Progenitor cell of endocrine pancreas (in vitro differentiated cells): ENCODE measurements at places on chromosomes 1 and 21.
A peak's percentile ranks its signal among the peaks of the same experiment; 100 is the strongest.

DNA sequence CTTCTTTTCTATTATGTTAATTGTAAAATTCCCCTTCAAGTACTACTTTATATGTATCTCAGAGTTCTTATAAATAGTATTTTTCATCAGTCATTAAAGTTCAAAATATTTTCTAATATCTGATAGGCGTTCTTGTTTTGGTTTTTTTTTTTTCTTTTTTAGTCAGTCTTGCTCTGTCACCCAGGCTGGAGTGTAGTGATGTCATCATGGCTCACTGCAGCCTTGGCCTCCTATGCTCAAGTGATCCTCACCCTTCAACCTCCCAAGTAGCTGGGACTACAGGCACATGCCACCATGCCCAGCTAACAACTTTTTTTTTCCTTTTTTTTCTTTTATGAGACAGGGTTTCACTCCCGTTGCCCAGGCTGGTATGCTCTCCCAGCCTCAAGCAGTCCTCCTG is 27.3 kb downstream of the AGMAT start:
- DNase-seq = no peak

DNA sequence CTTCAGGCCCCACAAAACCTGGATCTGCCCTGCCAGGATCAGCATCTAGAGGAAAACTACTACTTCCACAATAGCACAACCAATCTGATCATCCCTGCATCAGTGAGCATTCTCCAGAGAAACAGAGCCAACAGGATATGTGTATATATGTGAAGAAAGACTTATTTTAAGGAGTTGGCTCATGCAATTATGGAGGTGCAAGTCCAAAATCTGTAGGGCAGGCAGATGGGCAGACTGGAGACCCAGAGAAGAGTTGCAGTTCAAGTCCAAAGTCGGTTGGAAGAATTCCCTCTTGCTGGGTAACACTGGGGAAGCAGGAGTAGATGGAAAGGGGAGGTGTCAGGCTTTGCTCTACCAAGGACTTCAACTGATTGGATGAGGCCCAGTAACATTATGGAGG is 4.9 kb upstream of the HENMT1 start:
- DNase-seq = no peak

DNA sequence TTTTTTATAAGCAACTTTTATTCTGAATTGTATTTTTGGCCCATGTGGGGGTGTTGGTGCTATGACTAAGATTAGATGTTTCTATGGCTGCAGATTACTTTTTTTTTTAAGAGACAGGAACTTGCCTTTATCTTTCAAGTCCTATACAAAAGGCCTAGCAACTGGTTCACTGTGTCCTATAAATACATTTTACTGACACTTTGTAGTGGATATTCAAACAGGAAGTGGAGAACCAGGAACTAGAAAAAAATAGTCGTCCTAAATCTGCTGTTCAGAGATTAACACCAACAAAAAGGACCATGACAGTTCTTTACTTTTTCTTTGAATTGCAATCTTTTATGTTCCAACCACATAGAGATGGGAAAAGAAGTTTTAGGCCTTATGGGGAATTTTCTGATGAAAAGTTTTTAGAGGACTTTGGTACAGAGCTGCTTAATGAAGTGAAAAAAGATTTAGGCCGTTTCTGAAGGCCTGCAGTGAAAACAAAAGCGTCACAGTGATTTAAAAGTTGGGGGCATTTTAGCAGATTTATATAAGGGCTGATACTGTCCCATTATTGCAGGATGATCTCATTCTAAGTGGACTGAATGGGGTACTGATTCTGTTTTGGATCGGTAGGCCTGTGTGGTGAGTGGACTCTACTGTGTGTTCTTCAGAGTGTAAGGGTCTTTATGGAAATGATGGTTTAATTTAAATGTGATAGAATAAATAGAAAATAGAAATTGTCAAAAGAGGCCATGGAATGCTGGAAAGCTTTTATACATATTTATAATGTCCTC is 136.4 kb upstream of the DEPDC1 start:
- DNase-seq = no peak

GRCh38 chr1:166601650-166602278 is 237.5 kb upstream of the POGK start:
- DNase-seq = no peak

- no peak for DNase-seq
Observed at GRCh38 chr1:73635021-73635420, 563.0 kb downstream of the LRRIQ3 start.

DNA sequence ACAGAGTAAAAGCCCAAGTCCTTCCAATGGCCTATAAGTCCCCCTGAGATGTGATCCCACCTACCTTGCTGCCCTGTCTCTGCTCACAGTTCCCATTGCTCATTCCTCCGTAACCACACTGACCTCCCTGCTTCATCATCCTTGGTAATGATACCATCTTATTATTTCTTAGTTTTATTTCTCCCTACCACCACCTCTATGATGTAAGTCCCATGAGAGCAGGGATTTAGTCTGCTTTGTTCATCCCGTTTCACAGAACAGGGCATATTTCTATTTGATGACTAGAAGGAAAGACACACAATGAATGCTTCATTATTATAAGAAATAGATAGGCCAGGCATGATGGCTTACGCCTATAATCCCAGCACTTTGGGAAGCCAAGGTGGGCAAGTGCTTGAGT is 22.5 kb downstream of the NIBAN1 start:
- no peak for DNase-seq

DNA sequence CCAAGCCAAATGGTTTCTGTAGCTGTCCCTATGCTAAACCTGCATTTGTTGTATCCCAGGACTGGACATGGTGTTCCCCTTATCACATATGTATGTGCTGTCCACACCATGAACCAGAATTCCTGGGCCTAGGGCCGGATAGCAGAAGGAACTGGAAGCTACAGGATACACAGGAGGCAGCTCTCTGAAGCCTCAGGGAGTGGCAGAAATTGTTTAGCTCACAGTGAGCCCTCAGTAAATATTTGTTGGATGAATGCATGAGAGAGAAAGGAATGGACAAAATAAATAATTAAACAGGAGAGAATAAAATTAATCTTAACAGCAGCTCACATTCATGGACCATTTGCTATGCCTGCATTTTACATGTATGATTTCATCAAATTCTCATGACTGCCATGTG is 2.1 kb downstream of the NIPAL3 start:
- DNase-seq = no peak

GRCh38 chr1:245310571-245311531 is 156.1 kb downstream of the KIF26B start:
- DNase-seq = no peak

- DNase-seq = no peak
Observed at GRCh38 chr1:23114424-23115079, 54.1 kb downstream of the LUZP1 start.

DNA sequence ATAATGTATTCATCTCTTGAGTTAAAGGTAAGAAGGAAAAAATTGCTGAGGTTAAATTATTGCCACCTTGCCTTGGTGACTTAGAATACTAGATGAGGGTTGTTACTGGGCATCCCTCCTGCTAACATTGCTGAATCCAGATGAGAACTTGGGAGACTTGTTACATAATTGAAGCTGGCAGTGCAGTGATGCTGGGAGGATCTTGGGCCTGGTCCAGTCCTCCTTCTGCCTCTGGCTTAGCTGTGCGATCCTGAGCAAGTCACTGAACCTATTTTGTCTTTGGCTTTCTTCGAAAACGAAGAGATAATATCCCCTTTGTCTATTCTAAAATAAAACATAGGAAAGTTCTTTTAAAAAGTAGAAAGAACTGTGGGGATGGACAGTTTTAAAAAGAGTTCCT is 244.9 kb upstream of the NRIP1 start:
- no peak for DNase-seq

GRCh38 chr21:36003776-36004175 is 56.5 kb downstream of the SETD4 start:
- no peak for DNase-seq

GRCh38 chr1:18612073-18612472 is 18.6 kb upstream of the PAX7 start:
- no peak for DNase-seq

- DNase-seq = no peak
Observed at GRCh38 chr1:119001181-119002027, 13.3 kb upstream of the TBX15 start.

GRCh38 chr1:37513795-37514349 is 694 bp downstream of the MEAF6 start:
- DNase-seq = peak; percentile 44

DNA sequence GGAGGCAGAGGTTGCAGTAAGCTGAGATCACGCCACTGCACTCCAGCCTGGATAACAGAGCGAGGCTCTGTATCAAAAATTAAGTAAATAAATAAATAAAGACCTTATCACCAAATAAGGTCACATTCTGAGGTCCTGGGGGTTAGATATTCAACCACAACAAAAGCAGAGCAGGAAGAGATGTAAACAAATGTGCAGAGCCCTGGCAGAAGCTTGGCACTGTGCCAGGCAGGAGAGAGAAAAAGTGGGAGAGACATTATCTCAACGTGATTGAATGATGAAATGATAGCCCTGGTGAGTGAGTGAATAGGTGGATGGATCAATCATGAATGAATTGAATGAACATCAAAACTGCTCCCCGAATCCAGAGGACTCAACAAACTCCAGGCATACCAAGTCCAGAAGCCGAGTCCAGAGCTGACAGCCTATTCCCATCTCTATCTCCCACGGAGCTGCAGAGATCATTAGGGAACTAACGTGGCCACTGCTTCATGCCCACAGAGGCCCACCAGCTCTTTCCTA is 150.7 kb downstream of the TOMM20 start:
- no peak for DNase-seq

DNA sequence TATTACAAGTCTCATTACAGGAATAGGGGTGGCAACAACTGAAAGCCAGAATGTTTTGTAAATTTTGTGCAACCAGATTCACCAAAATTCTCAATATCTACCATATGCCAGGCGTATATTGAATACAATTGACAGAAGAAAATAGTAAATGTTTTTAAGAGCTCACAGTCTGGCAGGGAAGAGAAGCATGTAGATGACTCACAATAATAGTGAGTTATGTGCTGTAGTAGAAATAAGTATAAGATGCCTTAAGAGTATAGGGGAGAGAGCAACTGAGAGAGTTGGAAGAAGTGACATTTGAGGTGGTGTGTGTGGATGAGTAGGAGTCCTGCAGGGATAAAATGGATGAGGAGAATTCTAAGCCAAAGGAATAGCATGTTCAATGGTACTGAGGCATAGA is 170.5 kb upstream of the FGGY start:
- no peak for DNase-seq

DNA sequence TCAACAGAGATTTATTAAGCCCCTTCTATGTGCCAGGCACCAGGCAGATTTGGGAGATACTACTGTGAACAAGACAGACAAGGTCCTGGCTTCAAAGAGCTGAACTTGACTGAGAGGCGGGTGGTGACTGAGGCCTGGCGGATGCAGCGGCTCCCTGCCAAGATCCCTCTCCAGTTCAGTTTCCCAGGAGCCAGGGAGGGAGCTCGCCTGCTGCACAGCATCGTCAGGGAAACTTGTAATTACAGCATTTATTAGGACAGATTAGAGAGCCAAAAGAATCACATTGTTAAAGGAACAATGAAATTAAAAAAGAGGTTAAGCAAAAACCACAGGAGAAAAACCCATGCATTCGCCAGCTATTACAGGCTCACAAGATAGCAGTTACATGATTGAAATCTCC is 55.3 kb downstream of the ETS2 start:
- no peak for DNase-seq

GRCh38 chr1:200452850-200453552 is 43.2 kb upstream of the ZNF281 start:
- no peak for DNase-seq

DNA sequence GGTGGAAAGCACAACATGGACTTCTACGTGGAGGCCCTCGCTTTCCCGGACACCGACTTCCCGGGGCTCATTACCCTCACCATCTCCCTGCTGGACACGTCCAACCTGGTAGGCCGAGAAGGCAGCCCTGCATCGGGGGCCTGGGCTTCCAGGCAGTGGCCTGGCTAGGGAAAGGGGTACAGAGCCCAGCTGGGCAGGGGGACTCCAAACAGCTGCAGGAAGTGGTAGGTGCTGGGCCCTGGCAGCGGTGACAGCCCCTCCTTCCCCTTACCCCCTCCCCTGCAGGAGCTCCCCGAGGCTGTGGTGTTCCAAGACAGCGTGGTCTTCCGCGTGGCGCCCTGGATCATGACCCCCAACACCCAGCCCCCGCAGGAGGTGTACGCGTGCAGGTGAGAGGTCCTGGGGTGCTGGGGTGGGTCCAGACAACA is 30.0 kb upstream of the PADI6 start:
- DNase-seq = no peak

DNA sequence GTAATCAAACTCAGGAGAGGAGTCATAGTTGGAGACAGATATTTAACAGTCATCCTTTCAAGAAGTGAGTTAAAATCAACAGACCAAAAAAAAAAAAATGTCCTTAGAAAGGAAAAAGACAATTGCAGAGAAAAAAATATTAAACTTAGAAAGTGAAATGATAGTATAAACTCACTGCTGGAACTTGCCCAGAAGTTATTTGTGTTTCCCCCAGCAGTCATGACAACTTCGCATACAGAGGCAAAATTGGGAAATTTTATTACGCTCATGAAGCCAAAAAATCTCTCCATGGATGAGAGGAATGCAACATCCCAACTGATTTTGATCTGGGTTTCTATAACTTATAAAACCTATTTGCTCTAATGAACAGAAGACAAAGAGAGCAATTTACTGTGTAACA is 198.2 kb downstream of the LRRC7 start:
- DNase-seq = no peak

GRCh38 chr1:153532769-153533599 is 2.8 kb downstream of the S100A6 start:
- DNase-seq = peak; percentile 74

DNA sequence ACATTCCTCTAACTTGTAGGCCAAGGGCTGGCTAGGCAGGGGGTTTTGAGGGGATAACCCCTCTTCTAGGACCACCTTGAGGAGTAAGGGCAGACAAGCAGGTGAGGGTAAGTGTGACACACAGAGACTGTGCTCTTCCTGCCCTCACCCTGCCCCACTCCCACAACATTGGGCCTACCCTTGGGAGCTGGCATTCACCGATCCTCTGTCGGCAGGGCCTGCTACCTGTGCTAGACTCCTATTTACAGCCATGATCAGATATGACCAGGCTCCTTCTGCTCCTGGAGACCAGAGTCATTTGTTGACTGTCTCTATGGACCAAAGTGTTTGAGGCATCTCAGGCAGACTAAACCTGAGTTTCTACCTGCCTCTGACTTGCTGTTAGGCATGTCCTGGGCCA is 68.3 kb downstream of the SYF2 start:
- DNase-seq = no peak

DNA sequence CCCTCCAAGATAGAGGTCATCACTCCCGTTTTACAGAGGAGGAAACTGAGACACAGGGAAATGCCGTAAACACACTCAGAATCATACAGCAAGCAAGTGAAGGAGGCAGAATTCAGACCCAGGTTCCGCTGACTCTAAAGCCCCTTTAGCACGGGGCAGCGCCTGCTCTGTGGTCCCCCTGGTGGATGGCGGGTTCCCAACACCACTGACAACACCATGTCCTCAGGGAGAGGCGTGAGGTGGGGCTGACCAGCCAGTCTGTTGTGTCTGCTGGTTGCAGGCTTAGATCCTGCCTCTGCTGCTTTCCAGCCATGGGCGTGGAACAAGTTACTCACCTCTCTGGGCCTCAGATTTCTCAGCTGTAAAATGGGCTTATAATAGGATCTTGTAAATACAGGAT is 617.3 kb downstream of the MATN1 start:
- peak; percentile 61 for DNase-seq
